ENCODE measurements at places on chromosomes 7 and 10.
A peak's percentile ranks its signal among the peaks of the same experiment; 100 is the strongest.

DNA sequence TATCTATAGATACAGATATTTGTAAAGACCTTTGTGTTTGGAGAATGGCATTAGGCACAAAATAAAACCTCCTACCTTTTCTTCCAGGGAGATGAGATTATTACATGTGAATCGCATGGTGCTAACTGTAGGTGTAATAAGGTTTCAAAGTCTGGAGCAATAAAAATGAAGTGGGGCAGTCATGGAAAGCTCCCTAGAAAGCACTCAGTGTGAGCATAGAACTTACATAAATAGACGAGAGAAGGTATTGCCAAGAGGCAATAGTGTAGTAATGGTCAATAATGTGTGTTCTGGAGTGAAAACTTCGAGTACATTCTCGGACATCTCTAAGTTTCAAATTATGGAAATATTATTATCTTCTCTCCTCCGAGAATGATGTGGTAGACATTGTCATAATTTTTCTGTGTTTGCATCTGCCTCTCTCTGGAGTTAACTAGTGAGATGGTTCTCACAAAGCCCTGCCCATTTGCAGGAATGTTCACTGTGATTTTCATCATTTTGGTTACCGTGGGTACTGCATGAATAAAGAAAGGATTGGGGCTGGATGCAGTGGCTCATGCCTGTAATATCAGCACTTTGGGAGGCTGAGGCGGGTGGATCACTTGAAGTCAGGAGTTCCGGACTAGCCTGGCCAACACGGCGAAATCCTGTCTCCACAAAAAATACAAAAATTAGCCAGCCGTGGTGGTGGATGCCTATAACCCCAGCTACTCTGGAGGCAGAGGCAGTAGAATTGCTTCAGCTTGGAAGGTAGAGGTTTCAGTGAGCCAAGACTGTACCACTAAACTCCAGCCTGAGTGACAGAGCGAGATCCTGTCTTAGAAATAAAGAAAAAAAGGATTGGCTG is 10.6 kb downstream of the VIM start:
- DNase-seq, result no peak

GRCh38 chr7:77531038-77531437 is 6.1 kb upstream of the PTPN12 start:
- no peak for DNase-seq

GRCh38 chr10:114045136-114046086 is 1.7 kb downstream of the ADRB1 start:
- DNase-seq, result no peak

- DNase-seq, result no peak
Observed at GRCh38 chr7:30743371-30744074, 8.4 kb upstream of the INMT start.

DNA sequence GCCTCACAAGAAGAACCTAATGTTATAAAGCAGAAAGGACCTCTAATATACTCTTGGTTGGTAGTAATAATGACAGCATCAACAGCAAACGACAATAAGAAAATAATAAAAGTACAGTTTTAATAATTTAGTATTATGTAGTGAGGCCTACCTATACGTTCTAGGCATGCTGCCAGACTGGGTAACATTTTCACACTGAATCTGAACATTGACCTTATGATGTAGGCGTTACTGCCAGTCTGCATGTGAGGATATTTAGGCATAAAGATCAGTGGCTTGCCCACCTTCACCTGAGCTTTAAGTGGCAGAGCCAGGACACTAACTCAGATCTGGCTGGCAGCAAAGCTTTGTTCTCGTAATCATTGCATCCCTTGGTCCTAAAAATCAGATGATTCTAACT is 2.5 kb downstream of the FGL2 start:
- no peak for DNase-seq

DNA sequence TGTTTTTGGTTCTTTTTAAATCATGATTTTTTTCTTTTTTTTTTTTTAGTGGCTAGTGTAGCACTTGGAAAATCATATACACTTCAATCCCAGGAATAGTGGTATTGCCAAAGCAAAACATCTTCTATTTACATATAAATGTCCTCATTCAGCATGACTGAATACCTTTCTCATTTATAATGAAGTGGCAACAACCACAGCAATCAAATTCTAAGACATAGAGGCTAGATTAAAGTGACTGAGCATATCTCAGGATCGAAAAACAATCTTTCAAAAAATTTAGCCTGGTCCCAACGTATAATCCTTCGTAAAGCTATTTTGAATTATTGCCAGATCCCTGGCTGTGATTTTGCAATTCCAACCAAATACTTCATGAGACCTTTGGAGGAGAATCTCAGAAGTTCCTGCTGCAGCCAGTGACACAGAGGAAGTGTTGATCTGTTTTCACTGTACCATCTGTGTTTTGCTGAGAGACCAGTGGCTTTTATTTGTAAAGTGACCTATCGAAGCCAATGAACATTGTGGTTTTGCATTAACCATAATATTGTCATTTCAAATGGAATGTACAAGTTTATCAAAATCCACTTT is 29.8 kb upstream of the SP8 start:
- DNase-seq, result no peak

GRCh38 chr7:30196408-30196807 is 61.6 kb downstream of the MTURN start:
- DNase-seq, result no peak

- DNase-seq, result no peak
Observed at GRCh38 chr10:17961551-17962422, 10.1 kb downstream of the SLC39A12 start.

DNA sequence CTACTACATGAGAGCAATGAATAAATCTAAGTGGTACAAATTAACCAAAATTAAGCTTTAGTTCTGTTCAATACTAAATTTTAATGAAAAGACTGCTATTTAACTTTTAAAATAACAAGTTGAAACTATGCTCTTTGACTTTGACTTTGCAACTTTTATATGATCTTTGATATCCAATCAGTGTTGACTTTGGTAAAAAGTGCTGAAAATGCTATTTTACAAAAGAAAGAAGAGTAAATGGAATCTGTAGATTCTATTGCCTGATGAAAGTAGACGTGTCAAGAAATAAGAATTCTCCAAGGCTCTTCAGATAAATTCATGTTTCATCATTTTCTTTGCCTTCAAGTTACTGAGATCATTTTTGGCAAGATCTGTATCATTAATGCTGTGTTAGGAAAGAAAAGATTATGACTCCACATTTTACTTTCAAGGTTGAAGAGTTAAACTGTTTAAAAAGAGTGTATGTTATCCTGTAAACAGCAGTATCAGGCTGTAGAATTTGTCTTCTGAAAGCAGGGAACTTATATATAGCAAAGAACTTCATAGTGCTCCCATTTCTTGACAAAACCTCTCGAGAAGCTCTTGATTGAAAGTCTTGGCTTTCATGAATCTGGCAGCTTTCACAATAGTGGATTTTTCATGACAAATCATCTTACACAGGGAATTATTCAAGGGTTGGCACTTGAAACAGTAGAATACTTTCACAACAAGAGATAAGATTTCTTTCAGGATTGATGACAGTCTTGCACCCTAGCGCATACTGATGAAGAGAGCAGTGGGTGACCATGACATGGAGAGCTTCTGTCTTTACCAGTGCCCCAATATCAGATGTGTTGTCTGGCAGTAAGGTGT is 72.1 kb downstream of the PTEN start:
- DNase-seq, result no peak

DNA sequence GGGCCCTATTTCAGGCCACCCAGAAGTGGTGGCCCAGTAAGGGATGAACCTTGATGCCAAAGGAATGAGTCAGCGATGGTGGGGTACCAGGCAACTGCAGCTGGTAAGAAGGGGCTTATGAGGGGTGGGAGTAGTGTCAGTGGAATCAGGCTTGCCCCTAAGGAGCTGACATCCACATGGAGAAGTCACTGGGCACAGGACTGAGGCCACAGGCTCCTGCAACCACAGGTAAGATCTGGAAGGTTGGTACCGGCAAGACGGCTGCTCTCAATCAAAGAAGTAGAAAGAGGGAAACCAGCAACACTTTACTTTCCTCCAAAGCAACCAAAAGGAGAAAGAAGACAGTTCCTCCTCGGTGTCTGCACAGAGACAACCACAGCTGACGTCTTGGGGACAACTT is 2.5 kb downstream of the GCK start:
- DNase-seq, result no peak

- no peak for DNase-seq
Observed at GRCh38 chr10:20535897-20536881, 360.9 kb downstream of the NEBL start.

GRCh38 chr7:101699881-101700823 is 71.1 kb upstream of the MYL10 start:
- no peak for DNase-seq

DNA sequence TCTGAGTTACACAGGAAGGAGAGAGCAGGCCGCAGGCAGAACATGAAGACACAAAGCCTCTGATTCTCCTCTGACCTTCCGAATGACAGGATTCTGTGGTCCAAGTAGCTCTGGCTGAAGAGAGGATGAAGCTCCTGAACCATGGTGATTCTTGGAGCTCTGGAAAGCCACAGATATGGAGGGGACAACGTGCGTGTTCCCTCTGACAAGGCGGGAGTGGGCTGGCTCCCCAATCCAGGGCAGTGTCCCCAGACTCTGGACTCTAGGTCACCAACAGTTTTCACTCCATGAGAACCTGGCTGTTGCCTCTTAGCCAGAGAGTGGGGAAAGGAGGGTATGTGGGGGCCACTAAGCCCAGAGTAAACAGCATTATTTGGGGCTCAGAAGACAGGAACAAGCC is 7.4 kb upstream of the TRPV6 start:
- DNase-seq, result no peak

- DNase-seq, result no peak
Observed at GRCh38 chr7:99260395-99260794, 12.2 kb upstream of the MYH16 start.

DNA sequence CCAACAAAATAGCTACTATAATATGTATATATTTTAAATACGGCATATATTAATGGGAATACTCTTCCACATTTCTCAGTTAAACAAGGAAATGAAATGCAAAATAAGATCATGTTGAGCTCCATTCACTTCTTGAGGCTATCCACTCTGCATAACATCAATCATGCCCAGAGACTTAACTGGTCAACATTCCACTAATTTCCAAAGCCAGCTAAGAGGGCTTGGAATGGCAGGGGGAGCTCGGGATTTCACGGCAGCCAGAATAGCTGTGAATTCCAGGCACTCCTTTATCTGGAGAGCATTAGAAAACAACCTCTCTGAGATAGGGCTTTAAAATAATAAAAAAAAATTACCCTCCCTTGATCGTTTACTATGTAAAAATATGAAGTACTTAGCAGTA is 194.9 kb upstream of the CDCA7L start:
- no peak for DNase-seq

GRCh38 chr7:94584113-94584512 is 71.8 kb downstream of the SGCE start:
- DNase-seq, result no peak

GRCh38 chr10:130652544-130652943 is 516.4 kb downstream of the GLRX3 start:
- DNase-seq, result no peak

DNA sequence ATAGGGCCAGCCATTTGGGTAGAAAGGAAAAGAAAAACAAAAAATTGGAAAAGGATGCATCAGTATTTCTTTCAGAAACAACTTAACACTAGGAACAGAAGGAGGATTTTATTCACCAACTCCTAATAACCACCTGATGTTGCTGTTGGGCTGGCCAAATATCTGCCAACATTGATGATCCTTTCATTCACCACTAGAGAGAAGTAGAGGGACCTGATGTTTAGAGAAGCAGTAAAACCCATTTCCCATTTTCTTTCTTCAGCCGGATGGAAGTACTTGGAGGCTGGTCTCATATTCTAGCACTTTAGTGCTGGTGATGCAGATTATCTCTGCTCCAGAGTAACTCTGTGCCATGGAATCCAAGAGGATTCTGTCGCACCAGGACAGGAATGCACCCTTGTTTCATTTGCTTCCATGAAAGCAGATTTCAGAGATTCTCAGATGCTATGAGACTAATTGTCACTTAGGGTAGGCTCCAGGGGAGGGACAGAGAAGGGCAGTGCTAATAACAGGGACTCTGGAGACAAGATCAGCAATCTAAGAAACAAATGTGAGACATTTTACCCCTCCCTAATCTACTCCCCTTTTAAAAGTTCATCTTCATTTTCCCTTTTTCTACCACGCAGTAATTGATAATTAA is 3.1 kb downstream of the KLLN start:
- DNase-seq, result peak; percentile 10

DNA sequence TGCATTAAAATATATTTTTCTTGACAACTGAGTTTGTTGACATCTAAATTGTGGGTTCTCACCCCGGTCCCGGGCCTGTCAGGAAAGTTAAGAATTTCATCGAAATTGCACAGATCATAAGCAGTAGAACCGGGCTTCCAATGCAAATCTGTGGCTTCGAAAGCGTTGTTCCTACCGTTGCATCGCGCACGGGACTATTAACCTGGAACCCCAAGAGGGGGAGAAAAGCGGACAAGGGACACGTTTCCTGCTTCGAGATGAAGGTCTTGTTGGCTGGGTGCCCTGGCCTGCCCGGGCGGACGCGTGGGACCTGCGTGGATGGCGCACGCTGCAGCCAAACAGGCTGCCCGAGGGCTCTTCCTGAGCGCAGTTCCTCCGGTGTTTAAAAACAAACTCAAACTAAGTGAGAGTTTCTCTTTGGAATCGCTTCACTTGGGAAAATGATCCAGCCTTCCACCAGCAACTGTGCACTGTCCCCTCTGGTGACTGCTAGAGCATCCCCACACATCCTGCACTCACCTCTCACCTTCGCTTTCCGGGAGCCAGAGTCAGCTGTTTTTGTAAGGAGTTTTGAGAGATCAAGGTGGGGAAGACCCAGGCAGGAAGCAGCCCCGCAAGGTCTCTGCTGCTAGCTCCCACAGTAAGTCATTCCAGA is 5.1 kb upstream of the TBX20 start:
- no peak for DNase-seq

- DNase-seq, result no peak
Observed at GRCh38 chr7:46319841-46320240, 398.8 kb upstream of the IGFBP3 start.

- DNase-seq, result no peak
Observed at GRCh38 chr10:241451-241850, 106.2 kb downstream of the ZMYND11 start.

- no peak for DNase-seq
Observed at GRCh38 chr7:43462836-43463235, 120.1 kb upstream of the STK17A start.

DNA sequence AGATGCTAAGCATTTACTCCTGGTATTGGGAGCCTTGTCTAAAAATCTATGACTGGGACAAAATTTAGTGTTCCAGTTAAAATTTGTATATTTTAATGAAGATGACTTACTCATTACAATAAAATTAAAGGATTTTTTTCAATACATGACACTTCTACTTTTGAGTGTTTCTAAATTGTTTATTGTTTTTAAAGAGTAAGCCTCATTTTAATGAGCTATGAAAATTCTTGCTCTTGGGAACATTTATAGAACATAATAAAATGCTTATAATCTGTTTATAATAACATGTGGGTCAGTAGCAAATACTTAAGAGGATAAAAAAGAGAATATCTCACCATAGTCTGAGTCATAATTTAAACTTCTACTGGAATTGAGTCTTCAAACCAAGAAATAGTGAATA is 149.5 kb downstream of the PLCE1 start:
- no peak for DNase-seq

DNA sequence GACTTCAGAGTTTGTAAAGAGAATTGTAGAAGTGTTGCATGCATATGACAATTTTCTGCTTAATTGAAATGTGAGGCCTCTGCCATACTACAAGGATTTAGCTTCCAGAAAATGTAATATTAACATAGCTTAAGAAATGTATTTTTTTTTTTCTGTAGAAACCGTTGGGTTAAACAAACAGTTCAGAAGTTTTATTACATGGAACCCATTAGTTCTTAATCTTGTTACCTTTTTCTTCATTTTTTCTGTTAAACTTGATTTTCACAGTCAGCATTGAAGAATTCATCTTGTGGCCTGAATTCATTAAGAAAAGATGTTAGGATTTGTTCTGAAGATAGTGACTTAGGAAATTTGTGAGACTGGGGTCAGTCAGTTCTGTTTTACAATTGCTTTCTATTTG is 4.9 kb downstream of the PTEN start:
- no peak for DNase-seq

Data from activated CD4-positive, alpha-beta T cell treated with anti-CD3 and anti-CD28 coated beads for 1 hour (primary cell).